ENCODE measurements at places on chromosomes 2 and 18. TPM values are rescaled to one million over a fixed set of nuclear protein-coding genes. Genes with fewer than 3 reads are reported as not detected.

The CNDP1 gene
- total RNA-seq = not detected

The WIPF1 gene
- total RNA-seq = 0.14 TPM

The MC4R gene
- total RNA-seq = not detected

The SIX2 gene
- total RNA-seq = 11.6 TPM

The CCDC93 gene
- total RNA-seq = 18.8 TPM

The TRIM54 gene
- not detected for total RNA-seq

The UPP2 gene
- not detected for total RNA-seq

The GKN1 gene
- total RNA-seq = not detected

The ALK gene
- 0.14 TPM for total RNA-seq

The HNMT gene
- 2.1 TPM for total RNA-seq

The REG3A gene
- total RNA-seq = not detected

The RIT2 gene
- not detected for total RNA-seq

The CFAP65 gene
- total RNA-seq = not detected

The ATOH8 gene
- total RNA-seq = not detected

The LRATD1 gene
- total RNA-seq = 27.0 TPM

The RAB27B gene
- total RNA-seq = 31.8 TPM

The PTPRN gene
- not detected for total RNA-seq

The KCNK3 gene
- not detected for total RNA-seq

The CYP26B1 gene
- total RNA-seq = 2.8 TPM

The MFSD2B gene
- total RNA-seq = not detected

The WNT10A gene
- total RNA-seq = 7.5 TPM

The HPCAL1 gene
- 15.7 TPM for total RNA-seq

The ZNF513 gene
- 11.9 TPM for total RNA-seq

The SLC5A7 gene
- total RNA-seq = not detected

The MOCOS gene
- total RNA-seq = 63.1 TPM

The AKAIN1 gene
- not detected for total RNA-seq

The APOB gene
- total RNA-seq = under 0.01 TPM

The GKN2 gene
- not detected for total RNA-seq

The TEX44 gene
- not detected for total RNA-seq

The HADHA gene
- total RNA-seq = 186 TPM

The HSBP1L1 gene
- 19.7 TPM for total RNA-seq

The CNGA3 gene
- total RNA-seq = not detected

The UGT1A10 gene
- not detected for total RNA-seq

The RAB6C gene
- total RNA-seq = under 0.01 TPM

The HOXD11 gene
- not detected for total RNA-seq

The ALPI gene
- not detected for total RNA-seq

The NYAP2 gene
- total RNA-seq = under 0.01 TPM

The KCNJ13 gene
- total RNA-seq = not detected

The SCN1A gene
- not detected for total RNA-seq

The ADAM23 gene
- total RNA-seq = under 0.01 TPM

The IL36G gene
- 2.6 TPM for total RNA-seq

The ANKRD30B gene
- not detected for total RNA-seq

The CRYGC gene
- total RNA-seq = not detected

The THUMPD2 gene
- 19.4 TPM for total RNA-seq

The OSR1 gene
- 1.7 TPM for total RNA-seq

All from nasal cavity respiratory epithelium epithelial cell of viscerocranial mucosa (primary cell).